ENCODE measurements at places on chromosomes 4 and X.

GRCh38 chr4:107034091-107034995 lies 1.8 kb downstream of the DKK2 start:
- DNase-seq: no peak

GRCh38 chrX:45765281-45765680 lies 564.6 kb upstream of the DIPK2B start:
- no peak for DNase-seq

DNA sequence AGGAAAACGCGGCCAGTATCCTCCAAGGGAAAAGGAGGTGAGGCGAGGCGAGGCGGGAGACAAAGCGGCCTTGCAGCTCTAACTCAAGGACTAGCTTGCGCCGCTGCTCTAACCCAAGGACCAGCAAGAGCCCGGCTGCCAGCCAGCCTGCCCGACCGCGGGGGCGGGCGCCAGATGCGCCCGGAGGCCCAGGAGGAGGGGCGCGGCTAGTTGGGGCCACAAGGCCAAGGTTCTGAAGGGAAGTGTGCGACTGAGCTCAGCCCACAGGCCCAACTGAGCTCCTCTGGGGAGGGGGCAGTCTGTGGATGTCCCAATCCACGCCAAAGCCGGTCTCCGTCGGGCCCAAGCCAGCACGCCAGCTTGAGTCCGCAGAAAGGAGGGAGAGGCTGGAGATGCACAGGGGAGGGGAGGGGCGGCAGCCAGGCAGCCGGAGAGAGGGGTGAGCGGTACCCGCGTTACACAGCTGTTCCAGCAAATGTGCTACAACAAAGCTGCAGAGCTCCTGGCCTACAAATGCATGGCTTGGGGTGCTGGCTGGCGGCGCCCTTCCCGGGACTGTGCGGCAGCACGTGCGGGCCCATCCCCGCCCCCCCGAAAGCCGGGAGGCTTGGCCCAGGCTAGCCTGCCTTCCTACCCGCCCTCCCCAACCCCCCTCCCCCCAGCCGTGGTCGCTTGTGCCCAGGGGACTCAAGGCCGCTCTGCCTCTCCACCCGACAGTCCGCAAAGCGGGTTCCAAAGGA lies 637 bp downstream of the AMER1 start:
- no peak for DNase-seq

DNA sequence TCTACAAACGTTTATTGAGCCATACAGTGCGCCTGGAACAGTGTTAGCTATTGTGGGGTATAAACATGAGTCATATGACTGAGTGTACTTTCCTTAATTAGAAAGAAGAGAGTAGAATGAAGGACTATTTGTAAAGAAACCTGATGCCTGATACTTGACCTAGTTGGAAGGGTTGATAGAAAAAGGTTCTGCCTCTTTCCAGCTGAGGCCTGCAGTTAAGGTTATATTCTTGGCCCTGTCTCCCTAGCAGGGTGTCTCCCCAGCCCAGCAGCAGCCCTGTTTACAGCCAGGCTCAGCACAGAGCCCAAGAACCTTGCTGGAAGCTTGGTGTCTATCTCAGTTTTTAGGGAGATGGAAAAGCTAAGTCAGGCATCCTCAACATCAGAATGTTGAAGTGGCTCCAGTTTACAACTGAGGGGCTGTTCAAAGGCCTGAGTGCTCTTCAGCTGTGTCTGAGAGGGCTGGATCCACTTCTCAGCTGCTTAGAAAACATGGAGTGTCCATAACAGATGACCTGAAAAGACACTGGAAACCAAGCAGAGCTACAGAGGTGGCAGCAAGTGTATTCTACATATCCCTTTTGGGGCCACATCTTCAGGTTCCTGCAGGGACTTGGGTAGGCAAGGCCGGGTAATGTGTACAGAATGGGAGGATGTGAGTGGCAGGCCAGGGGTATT lies 21.6 kb downstream of the NYX start:
- DNase-seq: no peak

- DNase-seq: no peak
Observed at GRCh38 chrX:11438380-11438723, 145.1 kb downstream of the AMELX start.

- DNase-seq: no peak
Observed at GRCh38 chr4:108213308-108213707, 44.6 kb upstream of the LEF1 start.

GRCh38 chr4:80803337-80803736 lies 227.2 kb upstream of the BMP3 start:
- DNase-seq: no peak

DNA sequence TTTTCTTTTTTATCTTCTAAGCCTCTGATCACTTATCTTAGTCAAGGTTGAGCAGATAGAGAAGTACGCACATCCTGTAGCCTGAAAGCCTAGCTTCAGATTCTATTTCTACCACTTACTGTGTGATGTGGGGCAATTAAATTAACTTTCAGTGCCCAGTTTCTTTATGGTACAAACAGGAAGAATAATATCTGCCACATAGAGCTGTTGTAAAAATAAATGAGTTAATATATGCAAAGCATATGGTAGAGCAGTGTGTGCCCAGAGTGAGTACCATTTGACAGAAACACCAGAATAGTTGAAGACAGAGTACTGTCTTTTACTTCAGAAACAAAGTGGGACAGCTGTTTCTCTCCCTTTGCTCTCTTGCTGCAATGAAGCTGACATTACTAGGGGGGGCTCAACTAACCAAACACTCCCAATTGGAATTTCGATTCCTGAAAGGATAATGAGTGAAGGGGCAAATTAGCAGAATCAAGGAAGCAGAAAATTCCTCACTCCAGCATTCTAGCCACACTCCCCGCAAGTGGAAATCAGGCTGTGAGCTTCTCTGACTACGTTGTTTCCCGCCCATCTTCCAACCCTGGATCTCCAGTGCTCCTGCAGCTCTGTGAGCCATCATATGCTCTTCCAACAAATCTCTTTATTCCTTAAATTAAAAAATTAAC lies 80.4 kb downstream of the MAPK10 start:
- DNase-seq: no peak

DNA sequence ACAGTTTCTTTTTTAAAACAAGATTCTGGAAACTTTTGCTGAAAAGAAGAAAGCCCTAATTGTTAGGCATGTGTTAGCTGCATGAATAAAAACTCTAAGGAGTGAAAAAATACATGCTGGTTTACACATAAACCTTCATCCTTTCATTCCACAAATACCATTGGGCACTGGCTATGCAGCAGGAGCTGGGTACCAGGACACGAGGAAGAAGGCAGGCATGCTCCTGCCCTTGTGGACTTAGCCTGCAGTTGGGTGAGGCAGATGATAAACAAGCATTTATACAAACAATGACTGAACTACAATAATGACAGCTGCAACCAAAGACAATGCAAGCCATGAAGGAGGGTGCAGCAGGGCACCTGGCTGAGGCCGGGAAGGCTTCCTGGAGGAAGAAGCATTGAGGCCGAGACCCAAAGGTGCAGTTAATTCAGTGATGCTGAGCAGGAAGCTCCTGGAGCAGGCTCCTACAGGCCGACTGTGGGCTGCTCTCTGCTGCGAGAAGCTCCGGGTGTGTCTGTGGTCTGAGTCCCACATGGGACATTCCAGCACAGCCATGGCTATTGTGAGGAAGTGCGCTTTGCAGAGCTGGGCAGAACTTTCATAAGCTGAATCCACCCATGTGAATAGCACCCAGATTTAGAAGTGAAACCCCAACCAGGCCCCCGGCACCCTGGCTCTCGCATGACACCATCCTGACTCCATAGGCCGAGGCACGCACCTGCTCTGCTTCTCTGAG lies 44.0 kb upstream of the MXD4 start:
- no peak for DNase-seq

GRCh38 chr4:67762086-67762485 lies 7.9 kb upstream of the GNRHR start:
- DNase-seq: no peak

- no peak for DNase-seq
Observed at GRCh38 chrX:53481816-53482465, 47.8 kb upstream of the HSD17B10 start.

GRCh38 chrX:8841911-8842310 lies 40.7 kb upstream of the FAM9A start:
- DNase-seq: no peak

- no peak for DNase-seq
Observed at GRCh38 chr4:16092682-16093319, 9.0 kb upstream of the PROM1 start.

GRCh38 chr4:2284934-2285612 lies 23.2 kb upstream of the MXD4 start:
- DNase-seq: no peak

- no peak for DNase-seq
Observed at GRCh38 chr4:10457255-10457801, at the start of gene ZNF518B. ZNF518B (minus strand) TSS chr4:10457426; CDS start chr4:10446328, 11,098 bp downstream.

DNA sequence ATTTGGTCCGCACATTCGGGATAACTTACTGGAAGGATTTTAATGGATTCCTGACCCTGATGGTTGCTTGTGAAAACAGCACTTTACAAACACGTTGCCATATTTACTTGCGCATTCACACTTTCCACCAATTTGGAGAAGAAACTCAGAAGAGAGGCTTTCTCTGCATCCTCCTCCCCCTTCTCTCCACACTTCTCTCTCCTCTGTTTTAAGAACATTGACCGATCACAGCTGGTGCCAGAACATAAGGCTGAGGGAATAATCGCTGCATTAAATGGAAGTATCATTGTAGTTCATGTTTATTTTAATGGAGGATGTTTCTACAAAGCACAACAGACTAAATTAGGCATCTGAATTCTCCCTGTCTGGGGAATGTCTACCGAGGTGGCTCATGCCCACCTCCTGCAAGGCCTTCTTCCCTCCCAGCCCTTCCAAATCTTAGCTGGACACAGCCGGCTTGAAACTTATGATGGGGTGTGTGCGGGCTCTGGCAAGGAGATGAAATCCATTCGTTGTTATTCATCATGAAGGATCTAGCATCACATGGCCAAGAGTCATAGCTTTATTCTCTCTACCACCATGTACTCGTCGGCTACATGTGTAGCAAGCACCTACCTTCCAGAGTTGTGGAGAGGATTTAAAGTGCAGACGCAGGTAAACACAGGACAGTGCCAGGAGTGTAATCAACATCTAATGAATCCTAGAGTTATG lies 204.1 kb downstream of the LDB2 start:
- DNase-seq: no peak

GRCh38 chrX:55135171-55135570 lies 46.4 kb downstream of the PAGE2 start:
- DNase-seq: no peak

DNA sequence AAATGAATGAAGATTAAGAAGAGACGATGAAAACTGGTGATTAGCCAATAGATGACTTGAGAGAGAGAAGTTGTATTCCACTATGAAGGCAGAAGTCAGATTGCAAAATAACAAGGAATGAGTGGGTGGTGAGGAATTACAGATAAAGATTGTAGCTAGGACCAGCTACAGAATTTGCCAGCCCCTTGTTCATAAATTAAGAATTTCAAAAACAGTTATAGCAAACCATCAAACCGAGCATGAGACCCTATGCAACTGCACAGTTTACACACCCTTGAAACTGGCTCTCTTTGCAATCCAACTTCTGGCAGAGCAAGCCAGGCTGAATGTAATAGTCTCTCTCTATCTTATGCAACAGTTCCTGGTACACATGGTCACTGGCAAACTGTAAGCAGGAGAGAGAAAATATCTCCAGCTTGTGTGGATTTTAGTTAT lies 35.2 kb downstream of the STAP1 start:
- DNase-seq: no peak

DNA sequence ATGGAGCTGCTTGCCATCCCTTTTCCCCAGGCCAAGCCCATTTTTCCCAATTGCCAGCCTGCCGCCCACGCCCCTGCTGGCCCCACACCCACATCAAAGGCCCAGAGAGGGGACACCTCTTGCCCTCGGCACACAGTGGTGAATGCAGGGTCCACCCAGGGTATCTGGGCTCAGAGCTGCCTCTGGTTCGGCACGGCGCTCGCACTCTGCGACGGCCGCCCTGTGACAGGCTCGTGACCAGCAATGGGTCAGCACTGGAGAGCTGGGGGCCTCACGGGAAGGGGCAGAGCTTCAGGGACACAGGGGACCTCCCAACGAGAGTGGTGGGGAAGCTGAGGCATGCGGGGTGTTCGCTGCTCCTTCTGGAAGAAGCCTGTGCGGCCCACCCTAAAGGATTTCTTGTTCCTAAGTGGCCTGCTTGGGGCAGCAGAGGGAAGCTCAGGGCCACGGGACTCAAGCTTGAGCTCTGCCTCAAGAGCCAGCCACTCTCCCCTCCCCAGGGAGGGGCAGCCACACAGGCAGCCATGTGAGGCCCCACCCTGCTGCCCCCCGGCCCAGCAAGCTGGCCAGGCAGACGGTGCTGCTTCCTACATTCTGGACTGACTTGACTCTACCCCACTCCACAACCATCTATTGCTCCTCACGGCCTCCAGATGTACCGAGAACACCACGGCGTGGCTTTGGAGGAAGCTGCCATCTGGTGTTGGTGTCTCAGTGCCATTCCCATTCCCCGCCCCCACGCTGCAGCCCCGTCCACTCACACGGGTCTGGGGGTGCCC lies 73.7 kb downstream of the ABLIM2 start:
- no peak for DNase-seq

DNA sequence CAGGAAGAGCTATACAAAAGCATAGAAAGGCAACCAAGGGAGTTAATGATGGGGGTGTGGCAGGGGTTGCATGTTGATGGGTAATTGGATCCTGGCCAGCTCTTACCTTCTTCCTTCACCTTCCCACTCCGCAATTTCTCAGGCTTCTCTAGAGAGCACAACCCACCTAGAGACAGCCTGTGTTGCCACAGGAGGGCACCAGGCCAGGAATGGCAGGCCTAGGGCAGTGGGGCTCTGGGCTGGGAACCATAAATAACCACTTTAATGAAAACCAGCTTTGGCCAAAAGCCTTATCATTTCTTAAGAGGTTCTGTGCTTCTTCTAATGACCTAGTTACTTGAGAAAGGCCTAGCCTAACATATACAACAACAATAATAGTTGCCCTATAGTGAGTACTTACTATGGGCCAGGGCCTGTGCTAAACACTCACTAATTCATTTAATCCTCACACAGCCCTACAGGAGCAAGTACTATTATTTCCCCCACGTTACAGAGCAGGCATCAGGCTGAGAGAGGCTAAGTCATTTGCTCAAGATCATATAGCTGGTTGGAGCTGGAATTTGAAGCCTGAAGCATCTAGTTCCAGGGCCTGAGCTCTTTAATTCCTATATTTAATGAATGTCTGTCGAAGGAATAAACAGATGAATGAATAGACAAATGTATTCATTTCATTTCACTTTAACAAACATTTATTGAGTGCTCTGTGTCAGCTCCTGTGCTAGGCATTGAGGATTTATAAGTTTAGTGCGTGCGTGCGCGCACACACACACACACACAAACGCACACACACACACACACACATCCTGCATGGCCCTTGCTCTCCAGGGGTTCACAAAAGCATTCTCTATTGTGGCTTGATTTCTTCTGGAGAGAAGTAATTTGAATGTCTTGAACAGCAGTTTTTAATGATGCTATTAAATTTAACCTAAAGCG lies 66.8 kb downstream of the RTL9 start:
- DNase-seq: no peak

GRCh38 chrX:107542040-107542439 lies 86.3 kb upstream of the PRPS1 start:
- no peak for DNase-seq

Measured in thoracic aorta (tissue), 2 donors.